Stromal cell of bone marrow (primary cell): ENCODE measurements at places on chromosomes 3 and 15.

GRCh38 chr3:141524988-141525387, 38.2 kb downstream of the RASA2 start:
- DNase-seq, result no peak

DNA sequence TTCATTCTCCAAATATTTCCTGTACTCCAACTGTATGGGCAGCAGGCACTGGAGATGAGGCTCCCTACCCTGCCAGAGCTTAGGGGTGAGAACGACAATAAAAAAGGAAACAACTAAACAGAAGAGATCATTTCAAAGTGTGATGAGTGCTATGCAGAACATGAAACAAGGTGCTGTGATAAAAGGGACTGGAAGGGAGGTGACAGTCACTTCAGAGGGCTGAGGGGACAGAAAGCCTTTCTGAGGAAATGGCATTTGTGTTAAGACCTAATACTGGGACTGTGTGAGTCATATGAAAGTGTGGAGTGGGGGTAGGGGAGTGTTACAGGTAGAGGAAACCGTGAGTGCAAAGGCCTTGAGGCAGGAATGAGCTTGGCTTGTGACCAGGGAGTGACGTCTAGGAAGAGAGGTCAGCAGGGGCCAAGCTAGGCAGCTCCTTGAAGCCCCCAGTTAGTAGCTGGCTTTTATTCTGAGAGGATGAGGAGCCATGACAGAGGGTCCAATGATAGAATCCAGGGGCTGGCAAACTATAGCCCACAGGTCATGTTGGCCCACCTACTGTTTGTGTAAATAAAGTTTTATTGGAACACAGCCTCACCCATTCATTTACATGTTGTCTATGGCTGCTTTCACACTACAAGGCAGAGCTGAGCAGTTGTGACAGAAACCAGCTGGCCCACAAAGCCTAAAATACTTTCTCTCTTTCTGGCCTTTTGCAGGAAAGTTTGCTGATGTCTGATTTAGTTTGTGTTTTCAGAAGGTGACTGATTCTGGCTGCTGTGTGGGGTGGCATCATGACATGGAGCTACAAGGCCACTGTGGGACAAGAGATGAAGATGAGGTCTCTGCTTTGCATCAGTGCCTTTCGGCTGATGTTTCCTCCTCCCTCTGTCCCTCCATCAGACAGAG, 56.6 kb downstream of the LSM3 start:
- DNase-seq, result no peak

GRCh38 chr15:77083381-77084160, 12.7 kb upstream of the TSPAN3 start:
- DNase-seq, result no peak

DNA sequence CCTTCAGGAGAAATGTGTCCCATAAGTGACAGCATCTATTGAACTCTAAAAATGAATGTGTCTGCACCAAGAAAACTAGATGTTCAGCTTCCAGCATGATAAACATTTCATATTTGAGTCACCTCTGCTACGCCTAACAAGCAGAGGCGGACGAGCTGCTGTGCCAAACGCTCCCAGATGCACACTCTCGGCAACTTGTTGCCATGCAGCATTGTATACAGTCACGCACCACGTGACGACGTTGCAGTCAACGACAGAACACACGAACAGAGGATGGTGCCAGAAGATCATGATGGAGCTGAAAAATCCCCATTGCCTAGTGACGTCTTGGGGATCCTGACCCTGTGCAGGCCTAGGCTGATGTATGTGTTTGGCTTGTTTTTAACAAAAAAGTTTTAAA, 137.5 kb downstream of the XXYLT1 start:
- peak; percentile 67 for DNase-seq

DNA sequence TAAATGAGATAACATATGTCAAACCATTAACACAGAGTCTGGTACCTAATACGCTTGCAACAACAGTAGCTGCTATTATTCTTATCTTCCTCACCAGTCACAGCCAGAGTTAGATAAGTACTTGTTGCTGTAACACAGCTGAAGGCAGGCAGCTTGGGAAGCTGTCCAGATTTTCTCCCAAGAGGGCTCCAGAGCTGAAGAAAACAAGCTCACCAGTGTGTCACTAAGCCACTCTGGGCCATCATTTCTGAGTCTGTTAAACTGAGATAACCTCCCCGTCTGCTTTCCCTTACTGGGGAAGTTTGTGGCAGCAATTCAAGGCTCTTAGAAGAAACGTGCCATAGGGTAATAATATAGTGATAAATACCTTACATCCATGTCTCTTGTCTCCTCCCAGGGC, 226.3 kb downstream of the TAFA4 start:
- DNase-seq, result no peak
